ENCODE measurements at places on chromosomes 3 and 15.

DNA sequence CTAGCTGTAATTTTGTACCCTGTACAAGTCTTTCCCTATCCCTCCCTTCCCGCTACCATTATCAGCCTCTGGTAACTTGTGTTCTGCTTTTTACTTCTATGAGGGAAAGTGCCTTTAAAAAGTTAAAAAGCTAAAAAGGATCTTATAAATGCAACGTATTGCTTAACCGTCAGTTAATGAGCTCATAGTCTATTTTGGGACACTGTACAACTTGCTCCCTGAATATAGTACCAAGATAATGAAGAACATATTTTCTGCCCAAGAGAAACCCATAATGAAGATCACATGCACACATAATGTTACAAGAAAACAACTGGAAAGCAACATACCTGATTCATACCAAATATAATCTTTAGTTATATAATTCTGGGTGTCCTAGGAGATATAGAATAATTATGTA, 22.6 kb downstream of the ZIC1 start:
- no peak for DNase-seq

GRCh38 chr3:191290311-191291025, 38.7 kb upstream of the CCDC50 start:
- DNase-seq, result no peak

GRCh38 chr3:97712919-97713318, 51.6 kb upstream of the ARL6 start:
- DNase-seq, result no peak

GRCh38 chr3:131596884-131597283, 94.1 kb upstream of the MRPL3 start:
- no peak for DNase-seq

DNA sequence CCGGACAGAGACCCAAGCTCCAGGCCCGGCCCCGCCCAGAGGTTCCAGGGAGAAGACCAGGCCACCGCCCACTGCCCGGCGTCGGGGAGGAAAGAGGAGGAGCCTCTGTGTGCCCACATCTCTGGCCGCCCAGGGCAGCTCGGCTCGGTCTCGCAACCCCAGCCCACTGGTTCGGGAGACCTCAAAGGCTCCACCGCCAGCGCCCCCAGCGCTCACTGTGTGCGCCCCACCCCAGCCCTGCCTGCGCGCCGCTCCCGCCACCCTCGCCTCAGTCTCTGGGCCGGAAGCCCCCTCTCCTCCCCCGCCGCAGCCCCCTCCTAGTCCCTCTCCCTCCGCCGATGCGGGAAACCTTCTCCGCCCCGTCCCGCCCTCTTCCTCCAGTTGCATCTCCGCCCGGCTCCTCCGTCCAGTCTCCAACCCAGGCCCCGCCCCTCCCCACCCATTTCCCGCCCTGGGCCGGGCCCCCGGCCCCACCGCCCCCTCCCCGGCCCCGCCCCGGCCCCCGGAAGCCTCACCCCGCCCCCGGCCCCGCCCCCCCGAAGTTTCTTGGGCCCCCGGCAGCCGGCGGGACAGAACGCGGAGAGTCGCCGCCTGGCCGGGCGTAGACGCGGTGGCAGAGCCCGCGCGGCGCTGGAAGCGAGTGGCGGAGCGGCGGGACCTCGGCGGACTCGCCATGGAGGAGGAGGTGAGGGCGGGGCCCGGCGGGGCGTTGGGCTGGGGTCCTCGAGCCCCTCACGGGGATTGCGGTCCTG, at the start of gene PLEKHO2:
Gene PLEKHO2 (plus strand): TSS at position 572 of the 752 bp plus-strand sequence. CDS start 102 bp downstream, at position 674.
- peak; percentile 72 for DNase-seq

- peak; percentile 21 for DNase-seq
Measured at GRCh38 chr15:57561041-57561711, 30.5 kb upstream of the MYZAP start.

DNA sequence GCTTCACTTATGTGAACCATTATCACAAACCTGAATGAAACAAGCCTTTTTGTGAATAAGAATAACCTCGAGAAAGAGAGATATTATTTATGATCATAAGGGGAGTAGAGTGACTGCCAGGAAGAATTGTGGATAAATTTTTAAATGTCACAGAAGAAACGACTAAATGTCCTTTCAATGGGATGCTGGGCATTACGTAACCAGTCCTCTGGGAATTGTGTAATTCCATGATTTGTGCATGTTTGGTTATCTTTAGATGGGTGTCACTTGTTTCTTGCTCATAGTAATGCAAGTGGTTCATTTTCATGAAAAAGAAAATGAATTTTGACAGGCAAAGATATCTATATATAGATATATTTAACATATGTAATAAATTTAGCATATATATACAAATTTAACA, 379.5 kb upstream of the AGTR1 start:
- no peak for DNase-seq

DNA sequence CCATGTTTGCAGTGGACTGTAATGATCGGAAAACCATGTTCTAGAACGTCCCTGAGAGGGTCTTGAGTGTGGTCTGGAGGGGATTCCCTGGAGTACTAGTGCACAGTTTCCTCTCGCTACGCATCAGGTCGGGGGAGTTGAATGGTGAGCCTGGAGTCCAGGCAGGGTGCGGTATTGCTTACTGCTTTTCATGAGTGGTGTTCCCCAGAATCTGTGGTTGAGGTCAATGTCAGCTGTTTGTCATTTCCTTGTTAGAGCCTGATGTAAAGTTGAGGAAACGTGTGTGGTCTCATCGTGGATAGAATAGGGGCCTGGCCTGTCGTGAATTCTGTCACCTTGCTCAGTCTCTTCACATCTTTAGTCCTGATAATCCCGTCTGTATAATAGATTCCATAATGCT, 328.2 kb upstream of the LRRFIP2 start:
- no peak for DNase-seq

- DNase-seq, result no peak
Measured at GRCh38 chr3:125433611-125434041, 58.5 kb upstream of the ZNF148 start.

- DNase-seq, result no peak
Measured at GRCh38 chr15:78668987-78669386, 28.0 kb upstream of the CHRNB4 start.

- no peak for DNase-seq
Measured at GRCh38 chr15:35737441-35737840, 191.5 kb upstream of the DPH6 start.

DNA sequence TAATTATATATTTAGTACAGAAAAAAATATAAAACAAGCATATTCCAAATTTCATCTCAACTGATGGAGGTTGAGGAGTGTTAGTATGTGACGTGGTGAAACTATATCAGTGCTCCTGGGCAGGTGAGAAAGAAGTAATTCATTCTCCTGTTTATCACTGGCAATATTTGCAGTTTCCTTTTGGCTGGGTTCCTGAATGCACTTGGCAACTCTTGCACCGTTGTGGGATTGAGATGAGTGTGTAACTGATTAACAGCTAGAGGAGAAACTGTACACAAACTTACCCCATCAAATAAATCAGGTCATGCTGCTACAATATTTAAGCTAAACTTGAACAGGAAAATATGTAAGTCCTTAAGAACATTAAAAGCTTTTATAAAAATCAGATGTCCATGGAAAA, 2.1 kb upstream of the ATP13A4 start:
- no peak for DNase-seq

- no peak for DNase-seq
Measured at GRCh38 chr3:72560846-72561675, 287.2 kb downstream of the SHQ1 start.

DNA sequence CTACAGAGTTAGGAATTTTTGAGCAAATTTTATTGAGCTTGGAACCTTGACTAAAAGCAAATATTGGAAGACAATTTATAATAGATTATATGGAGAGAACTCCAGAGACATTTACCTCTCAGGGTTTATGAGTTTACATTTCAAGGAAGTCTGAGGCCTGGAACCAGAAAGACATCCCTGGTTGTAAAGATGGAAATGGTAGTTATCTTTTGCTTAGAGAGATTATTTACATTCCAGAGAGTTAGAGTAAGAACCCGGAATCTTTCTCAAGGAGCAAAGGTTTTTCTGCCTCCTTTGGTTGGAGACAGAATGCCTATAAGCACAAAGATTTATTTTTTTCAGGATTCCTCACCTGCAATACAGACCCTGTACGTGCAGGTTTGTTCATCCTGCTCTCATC, 458.1 kb downstream of the TBL1XR1 start:
- DNase-seq, result no peak

GRCh38 chr15:70049701-70050301, 47.9 kb downstream of the TLE3 start:
- no peak for DNase-seq

GRCh38 chr15:45796433-45796832, 161.6 kb downstream of the SQOR start:
- peak; percentile 29 for DNase-seq

- DNase-seq, result no peak
Measured at GRCh38 chr3:88926221-88926620, 181.2 kb upstream of the EPHA3 start.

GRCh38 chr15:82543160-82543559, 2.9 kb upstream of the RPS17 start:
- no peak for DNase-seq

- DNase-seq, result no peak
Measured at GRCh38 chr3:193831495-193832455, 238.8 kb downstream of the OPA1 start.

- DNase-seq, result no peak
Measured at GRCh38 chr3:74537164-74537563, 77.3 kb downstream of the CNTN3 start.

- peak; percentile 100 for DNase-seq
Measured at GRCh38 chr15:64501396-64501715, 41.0 kb downstream of the ZNF609 start.

- no peak for DNase-seq
Measured at GRCh38 chr3:119990888-119991287, 103.4 kb downstream of the GSK3B start.

GRCh38 chr15:59137566-59137965, 32.6 kb downstream of the CCNB2 start:
- no peak for DNase-seq

- DNase-seq, result no peak
Measured at GRCh38 chr3:133209871-133210550, 171.8 kb downstream of the TMEM108 start.

Measured in NCI-H524 treated with DMSO at 0.1 percent for 48 hours (cell line).